Urothelium cell line (cell line): ENCODE measurements at places on chromosomes 6 and 20.
A peak's percentile ranks its signal among the peaks of the same experiment; 100 is the strongest.

- DNase-seq: peak; percentile 81
These were observed at the start of gene STK35 for GRCh38 chr20:2101057-2101864. TSS of gene STK35 (plus strand) at chr20:2101827. CDS start at chr20:2101882, 55 bp downstream.

GRCh38 chr20:1528811-1529210, 28.7 kb downstream of the SIRPD start:
- no peak for DNase-seq

GRCh38 chr6:28757429-28758045, 166.2 kb downstream of the TRIM27 start:
- DNase-seq: no peak

GRCh38 chr20:1463971-1464570, 2.6 kb downstream of the NSFL1C start:
- DNase-seq: no peak

GRCh38 chr6:167948716-167949115, 48.8 kb upstream of the KIF25 start:
- DNase-seq: no peak

- no peak for DNase-seq
These were observed 995 bp downstream of the RSPO4 start for GRCh38 chr20:1001116-1001515.

- DNase-seq: no peak
These were observed 22.0 kb upstream of the NUP153 start for GRCh38 chr6:17728551-17729222.

DNA sequence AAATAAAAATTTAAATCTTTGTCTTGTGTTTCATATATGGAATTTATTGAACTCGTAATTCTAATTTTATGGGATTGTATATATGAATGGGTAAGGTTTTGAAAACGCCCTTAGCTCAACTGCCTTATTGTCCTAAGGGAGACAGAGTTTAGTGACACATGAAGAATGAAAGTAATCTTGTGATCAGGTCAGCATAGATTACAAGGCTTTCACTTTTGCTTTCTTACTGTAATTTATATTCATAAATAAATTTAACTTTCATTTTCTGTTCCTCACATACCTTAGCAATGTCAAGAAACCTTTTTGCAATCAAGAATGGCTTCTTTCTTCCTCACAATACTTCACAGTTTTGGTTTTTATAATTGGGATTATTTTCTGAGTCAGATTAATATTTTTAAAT, 14.4 kb downstream of the KPNA5 start:
- DNase-seq: no peak

DNA sequence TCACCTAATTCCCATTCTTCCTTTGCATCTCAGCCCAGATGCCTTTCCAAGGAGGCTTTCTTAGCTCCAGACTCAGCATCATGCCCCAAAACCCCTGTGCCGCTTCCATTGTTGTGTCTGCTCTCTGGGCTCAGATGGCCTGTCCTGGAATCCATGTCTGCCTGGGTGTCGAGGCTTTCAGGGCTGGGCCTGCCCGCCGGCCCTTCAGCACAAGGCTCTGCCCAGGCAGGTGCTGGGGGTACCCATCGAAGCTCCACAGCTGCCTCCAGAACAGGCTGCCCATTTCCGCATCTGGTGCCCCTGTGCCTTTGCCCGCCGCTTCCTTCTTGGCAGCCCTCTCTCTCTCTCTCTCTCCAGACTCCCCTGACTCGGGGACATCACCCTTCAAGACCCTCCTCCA, 1.2 kb downstream of the CPXM1 start:
- no peak for DNase-seq

GRCh38 chr6:21091411-21091810, 502.1 kb upstream of the SOX4 start:
- no peak for DNase-seq

GRCh38 chr6:26415036-26415614, 13.1 kb downstream of the BTN3A1 start:
- no peak for DNase-seq

DNA sequence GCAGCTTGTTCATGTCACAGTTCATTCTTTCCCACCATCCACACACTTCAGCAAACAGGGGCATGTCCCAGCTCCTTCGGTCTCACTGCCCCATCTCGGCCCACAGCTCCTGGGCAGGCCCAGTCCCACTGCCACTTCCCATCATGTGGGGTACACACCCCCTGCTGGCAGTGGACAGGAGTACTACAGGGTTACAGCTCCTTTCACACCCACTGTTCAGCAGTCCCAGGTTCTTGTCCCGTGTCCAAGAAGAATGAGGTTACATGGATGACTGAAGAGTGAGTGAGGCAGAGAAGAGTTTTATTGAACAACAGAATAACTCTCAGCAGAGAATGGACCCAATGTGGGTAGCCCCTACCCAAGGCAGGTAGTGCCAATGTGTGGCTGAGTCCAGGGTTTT, 77.8 kb upstream of the SMLR1 start:
- DNase-seq: no peak

- no peak for DNase-seq
These were observed 292.5 kb upstream of the ZNF337 start for GRCh38 chr20:25989196-25989595.

- DNase-seq: no peak
These were observed 47.2 kb downstream of the SYNJ2 start for GRCh38 chr6:158028876-158029275.

GRCh38 chr6:125910527-125910926, 46.0 kb upstream of the HINT3 start:
- DNase-seq: no peak

DNA sequence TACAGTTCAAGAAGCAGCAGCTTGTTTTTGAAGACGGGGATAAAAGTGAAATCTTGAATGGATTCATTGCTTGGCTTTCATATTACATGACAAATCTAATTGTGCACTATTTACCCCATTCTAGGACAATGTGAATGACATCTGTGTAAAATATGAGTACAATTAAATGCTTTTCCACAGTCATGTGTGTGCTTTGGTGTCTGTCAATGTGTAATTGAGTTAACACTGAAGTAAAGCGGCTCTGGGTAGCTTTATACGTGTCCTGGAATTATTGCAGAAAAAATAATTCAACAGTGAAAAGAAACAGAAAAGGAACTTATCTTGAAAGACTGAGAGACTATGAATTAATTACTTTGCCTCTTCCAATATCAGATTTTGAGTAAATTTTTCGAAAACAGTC, 233.5 kb upstream of the HS3ST5 start:
- no peak for DNase-seq

- DNase-seq: no peak
These were observed 135.6 kb downstream of the HIVEP1 start for GRCh38 chr6:12147557-12148316.

GRCh38 chr6:137240168-137240567, 21.0 kb upstream of the IFNGR1 start:
- DNase-seq: no peak

- DNase-seq: no peak
These were observed 13.8 kb downstream of the PREX1 start for GRCh38 chr20:48813930-48814546.

- DNase-seq: no peak
These were observed 7.9 kb downstream of the ZC2HC1B start for GRCh38 chr6:143872201-143872600.

DNA sequence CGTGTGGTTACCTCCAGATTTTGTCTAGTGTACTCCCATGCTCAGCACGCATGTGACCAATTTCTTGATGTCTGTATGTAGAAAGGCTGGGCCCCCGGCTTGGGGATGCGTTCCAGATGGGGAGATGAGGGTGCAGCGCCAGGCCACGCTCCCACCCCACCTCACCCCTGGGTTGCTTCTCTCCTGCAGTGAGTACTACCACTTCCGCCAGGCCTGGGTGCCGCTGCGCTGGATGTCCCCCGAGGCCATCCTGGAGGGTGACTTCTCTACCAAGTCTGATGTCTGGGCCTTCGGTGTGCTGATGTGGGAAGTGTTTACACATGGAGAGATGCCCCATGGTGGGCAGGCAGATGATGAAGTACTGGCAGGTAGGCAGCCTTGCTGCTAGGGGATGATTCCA, 11.5 kb upstream of the SRF start:
- no peak for DNase-seq

DNA sequence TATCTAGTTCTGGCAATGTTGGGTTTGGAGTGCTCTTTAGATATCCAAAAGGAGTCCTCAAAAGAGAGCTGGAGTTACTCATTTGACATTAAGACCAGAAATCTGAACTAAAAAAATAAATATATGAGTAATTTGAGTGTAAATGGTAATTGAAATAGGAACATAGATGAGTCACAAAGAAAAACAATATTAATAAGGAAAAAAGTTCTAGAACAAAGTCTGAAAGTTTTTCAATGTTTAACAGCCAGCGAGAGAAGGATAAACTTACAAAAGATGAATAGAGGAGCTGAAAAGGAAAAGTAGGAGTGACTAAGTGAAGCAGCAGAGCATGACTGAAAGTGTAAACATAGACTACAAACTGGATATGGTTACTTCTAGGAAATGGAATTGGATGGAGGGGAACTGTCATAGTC, 46.8 kb downstream of the EPM2A start:
- no peak for DNase-seq

- DNase-seq: no peak
These were observed 50.3 kb downstream of the EIF2S2 start for GRCh38 chr20:34061695-34062094.

DNA sequence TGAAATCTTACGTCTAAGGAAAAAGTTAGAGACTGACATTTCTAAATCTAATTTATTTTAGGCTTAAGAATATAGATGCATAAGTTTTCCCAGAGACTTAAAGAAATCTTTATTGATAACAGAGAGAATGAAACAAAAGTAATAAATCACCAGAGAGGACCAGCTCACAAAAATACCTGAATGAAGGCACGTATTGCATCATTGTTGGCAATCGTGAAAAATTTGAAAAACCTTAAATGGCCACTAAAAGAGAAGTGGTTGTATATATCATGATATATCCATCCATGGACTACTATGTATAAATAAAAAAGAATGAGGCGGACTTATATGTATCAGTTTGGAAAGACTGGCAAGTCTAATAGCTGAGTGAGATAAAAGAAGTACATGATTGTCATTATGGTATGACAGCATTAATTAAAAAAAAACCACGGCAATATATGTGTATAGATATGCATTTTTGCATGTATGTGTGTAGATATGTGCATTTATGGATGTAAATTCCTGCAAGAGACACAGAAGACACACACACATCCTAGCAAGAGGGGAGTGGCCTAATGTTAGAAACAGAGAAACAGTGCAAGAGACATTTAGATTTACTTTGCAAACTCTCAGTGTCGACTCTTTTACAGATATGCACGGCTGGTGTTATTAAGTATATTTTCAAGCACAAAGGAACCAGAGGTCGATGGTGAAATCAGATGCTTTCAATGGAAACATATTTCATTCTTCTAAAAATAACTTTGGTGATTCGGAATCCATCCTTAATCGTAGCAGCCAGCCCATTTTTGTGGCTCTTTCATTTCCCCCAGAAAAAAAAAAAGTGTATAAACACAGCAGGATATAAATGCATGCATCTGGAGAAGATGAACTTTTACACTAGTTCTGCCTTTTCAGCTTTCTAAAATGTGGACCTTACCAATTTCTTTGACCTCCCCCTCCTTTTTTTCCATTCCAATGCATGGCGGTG, 156.1 kb upstream of the SALL4 start:
- DNase-seq: no peak

DNA sequence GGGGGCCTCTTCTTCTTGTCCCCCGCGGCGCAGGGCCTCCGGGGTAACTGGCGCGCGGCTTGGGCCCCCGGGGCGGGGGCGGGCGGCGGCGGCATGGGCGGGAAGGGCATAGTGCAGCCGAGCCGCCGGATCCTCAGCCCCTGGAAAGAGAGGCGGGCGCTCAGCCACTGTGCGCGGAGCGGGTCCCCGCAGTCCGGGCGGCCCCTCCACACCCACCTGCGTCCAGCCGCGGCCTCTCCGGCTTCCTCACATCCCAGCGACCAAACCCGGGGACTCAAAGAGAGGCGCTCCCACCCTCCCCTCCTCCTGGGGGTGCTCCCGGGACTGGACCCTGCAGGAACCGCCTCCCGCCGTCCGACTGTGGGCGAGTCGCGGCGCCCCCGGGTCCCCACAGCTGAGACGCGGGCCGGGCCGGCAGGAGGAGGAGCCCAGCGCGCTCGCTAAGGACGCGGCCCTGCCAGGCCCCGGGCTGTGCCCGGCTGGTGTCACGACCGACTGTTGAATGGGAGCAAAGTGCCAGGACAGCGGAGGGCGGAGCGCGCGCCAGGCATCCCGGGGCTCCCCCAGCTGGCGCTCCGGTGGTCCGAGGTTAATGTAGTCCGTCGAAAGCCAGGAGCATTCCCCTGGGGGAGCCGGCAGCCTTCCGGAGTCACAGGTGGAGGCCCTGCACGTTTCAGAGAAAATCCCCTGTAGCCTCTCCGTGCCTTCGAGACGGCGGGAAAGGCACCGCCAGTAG, at the start of gene PRR18:
Gene PRR18 (minus strand): TSS at position 360 of the 736 bp plus-strand sequence. CDS start 250 bp downstream, at position 110.
- DNase-seq: no peak

- no peak for DNase-seq
These were observed 90.9 kb upstream of the MAP7 start for GRCh38 chr6:136641166-136641565.

DNA sequence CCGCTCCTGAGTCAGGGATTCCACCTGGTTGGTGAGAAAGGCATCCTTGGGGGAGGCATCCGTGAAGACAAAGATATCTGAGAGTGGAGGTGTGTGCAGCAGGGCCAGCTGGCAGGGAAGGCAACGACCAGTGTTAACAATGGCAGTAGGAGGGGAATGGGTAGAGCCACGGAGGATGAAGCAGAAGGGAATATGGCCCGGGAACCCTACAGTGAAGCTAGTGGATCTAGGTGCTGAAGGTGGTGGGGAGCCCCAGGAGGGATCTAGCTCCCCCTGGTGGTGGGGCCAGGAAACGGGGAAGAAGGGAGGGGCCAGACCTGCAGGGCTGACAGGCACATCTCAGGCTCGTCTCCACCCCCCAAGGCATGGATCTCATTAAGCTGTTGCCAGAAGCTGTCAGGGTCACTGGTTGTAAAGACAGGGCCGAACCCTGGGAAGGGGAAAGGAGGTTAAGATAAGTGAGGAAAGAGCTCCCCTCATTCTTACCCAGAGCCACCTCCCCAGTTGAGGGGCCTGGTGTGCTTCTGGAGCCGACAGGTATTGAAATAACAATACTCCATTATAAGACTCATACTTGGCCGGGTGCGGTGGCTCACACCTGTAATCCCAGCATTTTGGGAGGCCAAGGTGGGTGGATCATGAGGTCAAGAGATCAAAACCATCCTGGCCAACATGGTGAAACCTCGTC, 7.3 kb downstream of the VWA7 start:
- peak; percentile 88 for DNase-seq

DNA sequence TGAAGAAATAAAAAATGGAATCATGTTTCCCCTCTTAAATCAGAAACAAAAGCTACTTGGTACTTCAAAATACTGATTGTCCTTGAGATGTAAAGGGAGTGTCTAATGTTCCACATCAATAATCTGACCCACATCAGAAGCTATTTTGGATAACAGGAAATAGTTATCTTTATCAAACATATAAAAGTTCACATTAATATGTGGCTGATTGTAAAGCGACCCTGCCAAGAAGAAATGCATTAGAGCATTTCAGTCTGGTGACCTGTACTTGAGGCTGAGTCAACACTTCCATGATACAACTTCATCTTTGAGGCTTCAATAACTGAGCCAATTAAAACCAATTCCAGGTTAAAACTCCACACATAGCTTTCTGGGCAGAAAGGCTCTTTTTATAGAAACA, 31.8 kb downstream of the SYNE1 start:
- no peak for DNase-seq

- no peak for DNase-seq
These were observed 30.9 kb downstream of the ANGPT4 start for GRCh38 chr20:884983-885952.

- no peak for DNase-seq
These were observed 851 bp downstream of the SNX5 start for GRCh38 chr20:17967521-17968365.
